Neural cell (in vitro differentiated cells): ENCODE measurements at places on chromosomes 7 and 10. TPM values are rescaled to one million over a fixed set of nuclear protein-coding genes. Genes with fewer than 3 reads are reported as not detected.

Gene CALML5
- polyA plus RNA-seq: not detected in 2 replicates

Gene LIPM
- polyA plus RNA-seq: not detected in 2 replicates

Gene CALHM2
- polyA plus RNA-seq: not detected in 2 replicates

Gene LRRC61
- polyA plus RNA-seq: 1.2 and 5.0 TPM in 2 replicates

Gene SLC18A2
- polyA plus RNA-seq: 0.05 and 0.24 TPM in 2 replicates

Gene EIF3B
- polyA plus RNA-seq: 65.1 and 73.7 TPM in 2 replicates

Gene ZCCHC24
- not detected in 2 replicates for polyA plus RNA-seq

Gene HYAL4
- polyA plus RNA-seq: 0.64 TPM in 1 of 2 replicates, not detected in the other

Gene BLNK
- not detected in 2 replicates for polyA plus RNA-seq

Gene ZNF316
- 22.2 and 31.6 TPM in 2 replicates for polyA plus RNA-seq

Gene NODAL
- polyA plus RNA-seq: 0.46 TPM in 1 of 2 replicates, not detected in the other

Gene VSTM2A
- 40.4 and 49.1 TPM in 2 replicates for polyA plus RNA-seq

Gene SUN3
- not detected in 2 replicates for polyA plus RNA-seq

Gene LDB3
- 0.12 TPM in 1 of 2 replicates, not detected in the other for polyA plus RNA-seq

Gene RARRES2
- 0.71 TPM in 1 of 2 replicates, not detected in the other for polyA plus RNA-seq

Gene ZDHHC4
- polyA plus RNA-seq: 52.2 and 55.9 TPM in 2 replicates

Gene FRMPD2
- polyA plus RNA-seq: 0.14 TPM in 1 of 2 replicates, not detected in the other

Gene PBLD
- 6.4 and 6.7 TPM in 2 replicates for polyA plus RNA-seq

Gene AKR1C8
- polyA plus RNA-seq: 0.54 TPM in 1 of 2 replicates, not detected in the other

Gene ANXA7
- polyA plus RNA-seq: 23.9 and 26.2 TPM in 2 replicates

Gene PSAP
- 651 and 700 TPM in 2 replicates for polyA plus RNA-seq

Gene TEX47
- polyA plus RNA-seq: not detected in 2 replicates

Gene NXPH1
- 15.9 and 24.9 TPM in 2 replicates for polyA plus RNA-seq
